Activated CD4-positive, CD25-positive, alpha-beta regulatory T cell treated with anti-CD3 and anti-CD28 coated beads, Interleukin-2, amount 50 U/mL, for 16 hours (primary cell): ENCODE measurements at places on chromosomes 5 and 9.

GRCh38 chr5:147519380-147519779, 9.5 kb upstream of the DPYSL3 start:
- no peak for DNase-seq

- no peak for DNase-seq
Observed at GRCh38 chr9:108835831-108836230, 20.0 kb downstream of the ACTL7B start.

- no peak for DNase-seq
Observed at GRCh38 chr5:125269926-125270325, 523.5 kb upstream of the ZNF608 start.

DNA sequence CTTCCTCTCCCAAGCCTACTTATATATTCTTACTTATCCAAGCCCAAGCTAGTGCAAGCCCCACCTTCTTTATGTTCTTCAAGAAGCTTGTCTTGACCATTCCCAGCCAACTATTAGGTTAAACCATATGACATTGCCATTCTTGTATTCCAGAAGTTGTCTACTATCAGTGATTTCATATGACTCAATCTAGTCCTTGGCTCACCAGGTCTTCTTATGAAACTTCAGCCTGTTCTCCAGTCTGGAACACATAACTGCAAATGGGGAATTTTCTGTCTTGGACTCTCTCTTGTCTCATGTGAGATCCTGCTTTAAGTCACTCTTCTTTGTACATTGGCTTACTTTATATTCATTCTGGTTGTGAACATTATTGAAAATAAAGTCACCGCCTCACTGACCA, 130.7 kb downstream of the TTLL11 start:
- DNase-seq = no peak

GRCh38 chr5:90054612-90055011, 354.9 kb downstream of the CETN3 start:
- no peak for DNase-seq

DNA sequence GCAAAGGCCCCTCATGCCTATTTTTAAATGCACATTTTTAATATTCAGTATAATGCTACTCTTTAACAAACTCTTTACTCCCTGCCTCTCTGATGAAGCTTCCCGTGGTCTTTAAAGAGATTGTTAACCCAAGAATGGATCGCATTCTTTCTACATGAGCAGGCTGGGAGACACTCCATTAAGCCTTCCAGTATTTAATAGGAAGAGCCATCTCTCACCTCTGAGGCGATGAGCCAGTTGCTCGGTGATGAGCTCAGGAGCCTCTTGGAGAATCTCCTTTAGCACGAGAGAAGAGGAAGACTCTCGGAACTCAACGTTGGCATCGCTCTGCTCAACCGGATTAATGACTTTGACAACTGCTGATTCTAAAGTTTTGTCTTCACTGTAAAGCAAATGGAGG, 59.6 kb downstream of the PRUNE2 start:
- no peak for DNase-seq

DNA sequence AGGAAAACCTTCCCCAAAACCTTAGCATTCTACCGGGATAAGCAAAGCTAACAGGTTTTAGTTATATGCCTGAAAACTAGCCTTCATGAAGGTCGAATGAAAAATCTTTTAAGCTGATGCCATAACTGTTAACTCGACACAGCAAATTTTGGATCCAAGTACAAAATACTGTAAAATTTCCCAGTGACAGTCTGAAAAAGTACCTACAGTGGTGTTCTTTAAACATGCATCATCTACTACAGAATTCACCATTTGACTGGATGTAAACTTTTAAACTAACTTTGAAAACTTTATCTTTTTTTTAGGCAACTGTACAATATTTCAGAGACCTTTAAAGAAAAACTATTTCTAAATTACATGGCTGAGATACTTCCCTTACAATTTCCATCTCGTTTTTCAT, 791 bp downstream of the RAPGEF6 start:
- no peak for DNase-seq

DNA sequence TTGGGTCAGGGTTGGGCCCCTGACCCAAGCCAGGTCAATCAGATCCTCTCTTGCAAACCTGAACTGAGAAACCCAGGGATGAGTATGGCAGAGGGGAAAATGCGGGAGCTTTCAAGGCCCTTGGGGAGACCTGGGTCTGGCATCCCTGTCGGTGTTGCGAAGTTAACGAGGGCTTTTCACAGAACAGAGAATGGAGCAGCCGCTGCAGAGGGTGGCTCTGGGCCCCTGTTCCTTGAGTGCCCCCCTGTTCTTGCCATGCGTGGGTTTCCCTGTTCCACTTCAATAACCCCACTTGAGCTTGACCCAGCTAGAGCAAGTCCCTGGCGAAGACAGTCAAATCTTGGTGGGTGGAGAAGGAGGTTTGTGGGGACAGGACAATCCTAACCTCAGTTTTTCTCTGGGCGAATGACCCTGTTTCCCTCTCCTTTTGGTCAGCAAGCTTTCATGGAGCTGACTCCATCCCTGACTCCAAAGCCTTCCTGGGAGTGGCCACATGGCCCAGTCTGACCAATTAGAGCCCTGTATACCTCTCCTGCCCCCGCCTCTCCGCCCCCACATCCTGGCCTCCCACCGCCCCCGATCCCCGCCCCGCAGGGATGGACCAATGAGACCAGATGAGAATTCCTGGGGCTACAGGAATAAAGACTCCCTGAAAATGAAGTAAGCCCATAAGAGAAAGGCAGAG, 2.9 kb upstream of the VDAC1 start:
- no peak for DNase-seq

- DNase-seq = no peak
Observed at GRCh38 chr5:139524940-139525585, 36.1 kb upstream of the UBE2D2 start.

DNA sequence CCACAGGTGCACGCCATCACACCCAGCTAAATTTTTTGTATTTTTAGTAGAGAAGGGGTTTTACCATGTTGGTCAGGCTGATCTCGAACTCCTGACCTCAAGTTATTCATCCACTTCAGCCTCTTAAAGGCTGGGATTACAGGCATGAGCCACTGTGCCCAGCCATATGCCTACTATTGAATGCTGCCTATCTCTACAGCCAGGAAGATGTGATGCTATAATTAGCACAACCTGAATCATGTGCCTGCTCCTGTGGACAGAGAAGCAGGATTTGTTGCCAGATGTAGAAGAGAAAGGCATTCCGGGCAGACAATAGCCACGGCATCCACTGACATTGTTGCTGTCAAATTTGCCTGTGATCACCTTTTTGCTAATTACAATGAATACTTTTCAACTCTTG, 24.4 kb upstream of the MLLT3 start:
- no peak for DNase-seq

DNA sequence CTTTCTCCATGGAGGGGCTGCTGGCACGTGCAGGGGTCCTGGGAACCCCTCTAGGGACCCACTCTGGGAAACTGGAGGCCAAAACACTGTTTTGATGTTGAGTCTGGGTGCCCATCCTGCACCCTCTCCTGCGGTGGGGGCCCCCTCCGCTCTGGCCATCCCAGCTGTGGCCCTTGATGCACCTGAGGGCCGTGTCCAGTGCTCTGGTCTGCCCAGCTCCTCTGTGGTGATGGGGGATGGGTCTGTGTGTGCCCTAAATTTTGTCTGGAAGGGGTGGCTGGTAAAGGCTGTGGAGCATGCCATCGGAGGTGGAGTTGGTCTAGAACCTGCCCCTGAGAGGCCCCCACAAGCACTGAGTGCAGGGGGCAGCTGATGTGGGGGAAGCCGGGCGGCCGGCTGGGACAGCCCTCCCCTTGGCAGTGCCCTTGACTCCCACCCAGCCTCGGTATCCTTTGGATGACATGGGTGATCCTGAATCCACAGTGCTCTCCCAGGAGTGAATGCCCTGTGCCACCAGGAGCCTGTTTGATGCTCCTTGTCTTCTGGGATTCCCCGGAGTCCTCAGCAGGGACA, 26.3 kb downstream of the AHRR start:
- no peak for DNase-seq

GRCh38 chr5:16906255-16906654, 29.8 kb downstream of the MYO10 start:
- no peak for DNase-seq

DNA sequence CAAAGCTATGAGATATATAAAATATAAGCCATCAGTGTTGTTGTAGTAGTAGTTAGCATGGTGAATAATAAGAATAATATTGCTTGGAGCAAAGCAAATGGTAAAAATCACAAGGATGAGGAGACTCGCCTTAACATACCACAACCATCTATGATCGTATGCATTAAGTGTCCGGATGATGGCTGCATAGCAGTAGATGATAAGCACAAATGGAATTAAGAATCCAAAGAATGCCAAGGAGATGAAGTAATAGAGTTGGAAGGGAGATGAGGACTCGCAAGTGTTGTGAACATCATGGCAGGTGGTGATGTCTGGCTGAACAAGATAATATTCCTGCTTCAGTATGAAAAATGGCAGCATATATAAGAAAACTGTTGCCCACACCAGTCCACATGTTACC, 5.5 kb downstream of the F2RL2 start:
- no peak for DNase-seq

- DNase-seq = no peak
Observed at GRCh38 chr9:70159630-70160029, 99.1 kb upstream of the SMC5 start.

GRCh38 chr5:54994628-54995027, 9.2 kb upstream of the ESM1 start:
- no peak for DNase-seq

DNA sequence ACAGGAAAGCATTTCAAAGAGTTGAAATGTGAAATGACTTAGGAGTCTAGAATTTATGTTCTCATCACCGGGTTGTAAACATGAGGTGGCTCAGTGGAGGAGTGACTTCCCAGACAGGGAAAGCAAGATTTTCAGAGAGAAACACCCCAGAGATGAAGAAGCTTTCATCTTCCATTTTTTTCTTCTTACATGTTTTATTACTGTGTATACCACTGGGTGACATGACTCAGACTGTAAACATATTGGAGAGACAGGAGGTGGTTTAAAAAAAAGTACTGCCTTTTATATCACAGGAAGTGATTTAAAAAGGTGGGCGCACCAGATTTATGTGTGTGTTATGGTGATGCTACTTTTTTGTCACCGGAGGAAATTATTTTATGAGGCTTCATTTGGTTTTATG, 209.1 kb upstream of the TUT7 start:
- DNase-seq = no peak

GRCh38 chr5:15704397-15704947, 204.5 kb downstream of the FBXL7 start:
- no peak for DNase-seq

DNA sequence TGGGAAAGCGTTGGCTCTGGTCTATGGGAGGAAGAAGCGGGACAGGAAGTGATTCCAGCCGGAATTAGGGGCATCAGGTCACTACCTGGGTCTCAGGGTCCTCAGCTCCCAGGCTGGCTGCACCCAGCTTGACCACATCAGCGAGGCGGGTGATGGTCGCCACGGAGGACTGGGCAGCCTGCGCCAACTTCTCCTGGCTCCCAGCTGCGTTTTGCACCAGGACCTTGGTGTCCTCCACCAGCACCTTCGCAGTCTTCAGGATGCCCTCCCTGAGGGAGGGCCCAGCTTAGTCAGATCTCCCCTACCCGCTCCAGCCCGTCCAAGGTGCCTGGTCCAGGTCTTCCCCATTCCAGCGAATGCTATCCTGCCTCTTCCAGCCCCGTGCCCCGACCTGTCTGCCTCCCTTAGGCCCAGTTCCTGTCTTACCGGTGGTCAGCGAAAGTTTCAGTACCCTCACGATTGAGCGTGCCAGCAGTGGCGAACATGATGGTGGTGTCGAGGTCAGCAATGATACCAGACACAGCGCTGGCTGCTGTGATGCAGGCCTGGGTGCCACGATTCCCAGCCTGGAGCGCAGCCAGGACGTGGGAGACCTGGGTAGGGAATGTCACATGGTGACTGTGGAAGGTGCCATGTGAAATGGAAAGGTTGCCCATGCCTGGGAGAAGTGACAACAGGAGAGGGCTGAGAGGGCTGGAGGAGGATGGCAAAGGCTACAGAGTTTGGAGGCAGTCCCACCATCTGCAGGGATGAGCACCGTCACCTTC, 14.4 kb upstream of the TPM2 start:
- DNase-seq = no peak

- no peak for DNase-seq
Observed at GRCh38 chr5:3107156-3107611, 355.7 kb upstream of the IRX2 start.

DNA sequence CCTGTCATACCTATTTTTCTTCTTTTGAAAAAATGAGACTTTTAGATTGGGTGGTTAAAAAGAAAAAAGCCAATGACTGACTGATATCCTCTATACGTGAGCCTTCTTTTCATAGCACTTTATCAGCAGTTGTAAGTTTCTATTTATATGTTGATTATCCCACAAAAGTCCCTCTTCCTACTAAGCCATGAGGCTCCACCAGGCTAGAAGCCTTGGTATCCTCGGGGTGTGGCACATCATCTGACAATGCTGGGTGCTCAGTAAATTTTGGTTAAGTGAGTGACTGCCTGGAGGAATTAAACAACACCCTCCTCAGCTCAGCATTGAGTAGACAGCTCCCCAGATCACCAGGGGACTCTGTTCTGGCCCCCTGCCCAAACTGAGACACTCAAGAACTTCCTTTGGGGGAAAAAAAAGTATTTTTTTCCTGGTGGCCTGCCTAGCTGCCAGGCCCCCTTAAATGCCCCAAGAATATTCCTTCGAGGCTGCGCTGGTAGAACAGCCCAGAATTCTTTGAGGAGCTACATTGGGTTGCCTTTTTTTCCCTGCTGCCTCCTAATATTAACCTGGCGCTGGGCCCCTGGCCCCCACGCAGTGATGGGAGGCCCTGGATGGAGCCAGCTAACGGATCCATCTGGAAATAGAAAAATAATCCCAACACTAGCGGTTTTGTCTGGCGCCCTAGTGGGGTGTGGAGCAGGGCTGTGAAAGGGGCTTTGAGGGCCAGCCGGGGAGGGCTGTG, 23.4 kb upstream of the COL27A1 start:
- DNase-seq = no peak

DNA sequence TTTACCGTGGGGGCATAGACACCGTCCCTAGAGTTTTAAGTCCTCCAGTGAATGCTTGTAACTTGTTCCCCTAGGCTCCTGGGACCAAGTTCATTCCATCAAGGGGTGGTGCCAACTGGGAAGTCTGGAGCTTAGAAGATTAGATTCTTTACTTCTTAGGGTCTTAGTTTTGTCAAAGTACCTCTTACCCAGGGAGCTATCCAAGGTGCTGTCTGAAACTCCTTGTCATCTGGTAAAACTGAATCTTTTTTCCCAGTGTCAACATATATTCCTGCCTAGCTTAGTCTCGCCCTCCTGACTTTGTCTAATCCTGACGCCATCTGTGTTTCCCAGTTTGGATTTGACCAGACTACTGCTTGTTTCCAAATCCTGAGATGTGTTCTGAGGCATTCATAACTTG, 41.6 kb downstream of the MAMDC2 start:
- DNase-seq = no peak

- no peak for DNase-seq
Observed at GRCh38 chr9:127803507-127804352, 1.0 kb downstream of the FPGS start.

DNA sequence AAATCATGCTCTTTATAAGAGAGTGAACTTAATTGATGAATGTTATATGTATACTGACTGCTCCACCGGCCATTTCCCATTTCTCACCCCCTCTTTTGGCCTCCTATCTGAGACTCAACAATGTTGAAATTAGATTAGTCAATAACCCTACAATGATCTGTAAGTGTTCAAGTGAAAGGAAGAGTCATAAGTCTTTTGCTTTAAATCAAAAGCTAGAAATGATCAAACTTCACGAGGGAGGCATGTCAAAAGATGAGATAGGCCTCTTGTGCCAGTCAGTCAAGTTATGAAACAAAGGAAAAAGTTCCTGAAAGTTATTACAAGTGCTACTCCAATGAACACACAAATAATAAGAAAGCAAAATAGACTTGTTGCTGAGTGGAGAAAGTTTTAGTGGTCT, 83.1 kb downstream of the NLN start:
- DNase-seq = no peak
